ENCODE measurements at places on chromosomes 6 and 20.

GRCh38 chr6:13667655-13668054, 44.0 kb downstream of the RANBP9 start:
- DNase-seq = no peak

GRCh38 chr20:61049684-61050083, 202.4 kb upstream of the CDH4 start:
- DNase-seq = no peak

DNA sequence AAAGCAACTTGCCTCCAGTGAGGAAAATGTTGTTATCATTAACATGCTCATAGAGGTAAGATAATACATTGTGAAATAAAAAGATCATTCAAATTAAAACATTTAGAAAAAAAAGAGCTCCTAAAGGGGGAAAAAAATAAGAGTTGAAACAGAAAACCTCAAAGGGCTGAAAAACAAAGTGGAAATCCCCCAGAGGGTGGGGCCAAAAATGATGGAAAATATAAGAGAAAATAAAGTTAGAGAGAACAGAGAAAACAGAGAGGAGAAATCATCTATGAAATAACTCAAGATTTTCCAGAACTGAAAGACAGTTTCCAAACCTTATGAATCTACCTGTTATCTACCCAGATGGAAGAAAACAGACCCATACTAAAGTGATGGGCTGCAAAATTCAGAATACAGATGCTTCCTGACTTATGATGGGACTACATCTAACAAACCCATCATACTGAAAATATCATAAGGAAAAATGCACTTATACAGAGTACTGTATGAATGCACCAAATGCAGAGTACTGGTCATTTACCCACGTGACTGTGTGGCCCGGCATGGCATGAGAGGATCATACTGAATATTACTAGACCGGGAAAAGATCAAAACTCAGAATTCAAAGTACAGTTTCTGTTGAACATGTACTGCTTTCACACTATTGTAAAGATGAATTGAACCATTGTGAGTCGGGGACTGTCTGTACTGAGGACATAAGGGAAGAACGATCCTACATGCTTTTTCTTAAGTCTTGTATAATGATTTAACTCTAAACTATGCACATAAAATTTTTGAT, 4.0 kb downstream of the ZBTB24 start:
- DNase-seq = no peak

- no peak for DNase-seq
Measured at GRCh38 chr6:94045099-94045829, 625.9 kb upstream of the EPHA7 start.

GRCh38 chr6:92259171-92259570, 1160.2 kb downstream of the EPHA7 start:
- DNase-seq = no peak

GRCh38 chr20:39289831-39290230, 327.7 kb downstream of the DHX35 start:
- DNase-seq = no peak

DNA sequence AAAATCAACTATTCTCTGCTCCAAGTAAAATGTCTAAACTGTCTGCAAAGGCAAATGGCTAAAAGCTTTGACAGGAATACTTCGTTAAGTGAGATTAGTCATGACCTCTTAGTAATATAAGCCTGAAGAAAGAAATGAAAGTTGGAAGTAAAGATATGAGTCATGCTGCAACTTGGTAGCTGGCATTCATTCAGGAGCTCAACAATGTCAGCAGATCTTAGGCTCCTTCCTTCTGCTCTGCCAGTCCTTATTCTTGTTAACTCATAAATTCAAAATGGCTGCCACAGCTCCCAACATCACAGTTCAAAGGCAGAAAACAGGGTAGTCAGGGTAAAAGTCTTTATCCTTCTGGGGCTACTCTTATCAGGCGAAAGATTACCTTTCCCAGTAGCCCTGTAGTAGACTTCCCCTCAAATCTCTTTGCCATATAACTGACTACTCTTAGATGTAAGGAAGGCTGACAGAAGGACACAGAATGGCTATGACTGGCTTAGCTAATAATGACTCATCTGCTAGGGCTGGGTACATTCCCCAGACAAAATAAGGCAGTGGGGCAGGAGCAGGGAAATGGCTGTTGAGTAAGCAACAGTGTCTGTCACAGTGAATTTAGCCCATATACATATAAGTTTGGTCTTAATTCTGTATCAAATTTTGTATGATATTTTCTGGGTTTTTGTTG, 24.4 kb upstream of the C6orf62 start:
- DNase-seq = peak; percentile 85

DNA sequence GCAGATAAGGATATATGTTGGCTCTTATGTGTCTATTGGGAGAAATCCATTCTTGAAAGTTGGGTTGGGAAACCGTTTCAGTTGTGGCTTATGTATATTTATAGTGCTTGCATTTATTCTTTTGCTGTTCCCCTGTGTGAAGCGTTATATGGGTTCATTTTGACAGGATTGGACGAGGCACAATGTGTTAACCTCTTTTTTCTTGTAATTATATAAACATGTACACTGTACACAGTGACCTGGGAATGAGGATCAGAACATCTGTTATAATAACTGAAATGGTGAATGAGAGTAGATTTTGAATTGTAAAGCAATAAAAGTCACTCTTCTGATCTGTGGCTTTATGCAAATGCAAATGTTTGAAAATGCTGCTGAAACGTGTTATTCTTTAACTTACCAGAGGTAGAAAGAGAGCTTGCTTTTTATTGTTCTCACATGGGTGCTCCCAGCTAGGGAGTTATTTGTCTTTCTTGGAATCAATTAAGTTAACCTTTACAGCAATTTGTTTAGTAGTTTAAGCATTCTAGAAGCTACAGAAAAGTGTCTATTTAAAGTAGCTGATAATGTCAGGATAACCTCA, 213.7 kb downstream of the GRIK2 start:
- no peak for DNase-seq

DNA sequence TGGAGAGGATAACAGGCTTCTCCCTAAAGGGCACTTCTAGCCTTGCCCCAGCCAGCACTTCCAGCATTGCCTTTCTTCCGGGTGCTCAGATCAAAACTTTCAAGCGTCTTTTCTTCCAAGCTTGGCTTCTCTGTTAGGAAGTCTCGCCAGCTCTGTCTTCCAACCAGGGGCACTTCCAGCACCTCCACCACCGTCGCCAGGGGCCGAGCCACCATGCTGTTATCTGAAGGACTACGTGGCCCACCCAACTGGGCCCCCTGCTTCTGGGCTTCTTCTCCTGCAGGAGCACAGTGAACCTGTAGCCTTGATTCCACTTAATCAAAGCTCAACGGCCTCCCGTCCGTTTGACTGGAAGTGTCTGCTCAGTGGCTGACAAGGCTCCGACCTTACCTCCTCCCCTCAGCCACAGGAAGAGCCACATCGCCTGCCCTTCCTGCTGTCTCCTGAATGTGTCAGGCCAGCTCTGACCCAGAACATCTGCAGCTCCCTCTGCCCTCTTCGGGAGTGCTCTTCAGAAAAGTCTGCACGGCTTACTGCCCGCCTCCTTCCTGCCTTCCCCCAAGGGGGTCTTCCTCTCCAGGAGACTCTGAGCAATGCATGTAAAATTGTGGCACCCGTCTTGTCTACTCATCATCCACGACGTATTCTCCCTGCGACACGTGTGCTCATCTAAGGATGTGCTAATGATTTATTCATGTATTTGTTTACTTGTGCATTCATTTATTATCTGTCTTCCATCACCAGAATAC, 527.0 kb downstream of the CDH26 start:
- no peak for DNase-seq

GRCh38 chr6:5135788-5136376, 50.7 kb downstream of the PPP1R3G start:
- DNase-seq = peak; percentile 62

- DNase-seq = no peak
Measured at GRCh38 chr6:54624779-54625178, 221.8 kb upstream of the FAM83B start.

- no peak for DNase-seq
Measured at GRCh38 chr20:46071573-46071972, 18.2 kb downstream of the NCOA5 start.

GRCh38 chr6:140538926-140539325, 1164.5 kb upstream of the CITED2 start:
- DNase-seq = no peak

- no peak for DNase-seq
Measured at GRCh38 chr20:15045246-15045645, 707.8 kb upstream of the FLRT3 start.

DNA sequence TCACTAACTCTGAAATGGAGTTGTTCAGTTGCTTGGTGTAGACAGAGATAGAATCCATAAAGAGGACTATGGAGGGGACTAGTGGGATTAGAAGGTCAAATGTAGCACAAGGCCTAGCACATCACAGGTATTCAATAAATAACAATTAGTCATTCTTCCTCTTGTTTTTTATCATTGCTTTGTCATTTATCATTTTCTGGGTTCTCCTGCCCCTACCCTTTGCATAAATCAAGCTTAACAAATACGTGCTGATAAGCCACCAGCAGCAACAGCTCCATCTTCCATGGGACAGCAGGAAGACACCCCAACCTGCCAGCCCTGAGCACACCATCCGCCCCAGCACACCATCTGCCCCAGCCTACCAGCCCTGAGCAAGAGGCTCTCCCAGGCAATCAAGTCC, 23.1 kb downstream of the TRAM2 start:
- no peak for DNase-seq

DNA sequence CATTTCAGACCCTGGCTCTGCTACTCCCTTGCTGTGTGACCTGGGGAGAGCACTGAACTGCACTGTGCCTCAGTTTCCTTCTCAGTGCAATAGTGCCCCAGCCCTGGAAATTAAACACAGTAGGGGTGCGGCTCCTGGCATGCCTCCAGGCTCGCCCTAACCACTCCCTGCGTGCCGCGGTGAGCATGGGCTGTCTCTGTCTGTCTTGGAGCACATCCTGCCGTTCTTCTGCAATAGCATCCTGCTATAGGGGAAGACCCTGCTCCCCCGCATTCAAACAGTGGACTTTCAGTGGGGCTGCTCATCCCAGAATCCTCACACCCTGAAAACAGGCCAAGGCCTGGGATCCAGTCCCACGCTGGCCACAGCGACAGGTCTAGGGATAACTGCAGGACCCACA, 129.5 kb downstream of the FOXC1 start:
- no peak for DNase-seq

DNA sequence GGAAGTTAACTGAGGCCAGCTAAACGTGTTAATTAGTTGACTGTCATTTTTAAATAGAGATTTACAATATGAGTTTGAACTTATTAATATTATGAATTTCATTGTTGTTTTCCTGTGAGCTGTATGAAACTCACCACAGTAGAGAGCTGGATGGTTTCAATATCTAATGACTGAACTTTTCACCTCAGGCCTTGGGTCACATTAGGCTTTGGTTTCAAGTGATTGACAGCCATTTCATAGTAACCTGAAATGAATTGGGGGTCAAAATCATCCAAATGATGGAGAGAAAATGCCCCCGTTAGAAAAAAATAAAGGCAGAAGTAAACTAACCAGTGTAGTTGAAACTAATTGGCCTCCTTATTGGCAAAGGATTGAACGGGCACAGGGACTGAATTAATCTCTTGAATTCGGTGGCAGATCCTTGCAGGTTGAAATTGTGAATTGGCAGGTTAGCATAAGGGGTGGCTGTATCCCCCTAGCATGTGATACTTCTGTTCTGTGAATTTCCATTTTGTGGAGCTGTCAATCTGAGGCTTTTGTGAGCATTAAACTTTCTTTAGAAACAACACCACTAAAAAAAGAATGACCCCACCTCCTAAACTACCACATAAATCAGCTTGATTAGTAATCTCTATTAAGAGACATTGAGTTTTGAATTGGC, 155.1 kb upstream of the MMS22L start:
- no peak for DNase-seq

GRCh38 chr6:167541544-167541943, 216.7 kb downstream of the TTLL2 start:
- DNase-seq = no peak

GRCh38 chr20:44678990-44679611, 27.6 kb upstream of the ADA start:
- no peak for DNase-seq

DNA sequence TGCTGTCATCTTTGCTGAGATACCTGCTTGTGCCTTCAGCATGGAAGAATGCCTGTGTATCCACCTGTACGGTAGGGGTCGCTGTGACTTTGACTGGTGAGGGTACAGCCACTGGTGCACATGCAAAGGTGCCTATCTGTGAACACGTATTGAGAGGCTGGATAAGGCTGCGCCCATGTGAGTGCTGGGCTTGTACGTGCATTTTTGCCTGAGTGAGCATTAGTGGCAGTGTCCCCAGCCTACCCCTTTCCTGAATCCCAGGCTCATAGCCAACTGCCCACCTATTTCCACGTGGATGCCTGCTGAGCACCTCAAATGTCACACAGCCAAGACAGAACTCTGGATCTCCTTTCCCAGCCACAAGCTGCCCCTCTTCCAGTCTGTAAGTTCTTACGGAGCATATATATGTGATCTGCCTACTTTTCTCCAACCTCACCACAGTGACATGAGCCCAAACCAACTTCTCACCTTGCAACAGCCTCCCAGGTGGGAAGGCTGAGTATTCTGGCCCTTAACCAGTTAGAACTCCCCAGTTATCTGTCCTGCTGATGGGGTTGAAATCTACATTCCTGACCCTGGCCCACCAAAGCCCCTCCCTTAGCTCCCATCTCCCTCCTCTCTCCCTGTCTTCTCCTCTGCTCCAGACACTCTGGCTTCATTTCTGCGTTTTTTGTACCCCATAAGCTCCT, 1.1 kb upstream of the SLC2A10 start:
- DNase-seq = no peak

DNA sequence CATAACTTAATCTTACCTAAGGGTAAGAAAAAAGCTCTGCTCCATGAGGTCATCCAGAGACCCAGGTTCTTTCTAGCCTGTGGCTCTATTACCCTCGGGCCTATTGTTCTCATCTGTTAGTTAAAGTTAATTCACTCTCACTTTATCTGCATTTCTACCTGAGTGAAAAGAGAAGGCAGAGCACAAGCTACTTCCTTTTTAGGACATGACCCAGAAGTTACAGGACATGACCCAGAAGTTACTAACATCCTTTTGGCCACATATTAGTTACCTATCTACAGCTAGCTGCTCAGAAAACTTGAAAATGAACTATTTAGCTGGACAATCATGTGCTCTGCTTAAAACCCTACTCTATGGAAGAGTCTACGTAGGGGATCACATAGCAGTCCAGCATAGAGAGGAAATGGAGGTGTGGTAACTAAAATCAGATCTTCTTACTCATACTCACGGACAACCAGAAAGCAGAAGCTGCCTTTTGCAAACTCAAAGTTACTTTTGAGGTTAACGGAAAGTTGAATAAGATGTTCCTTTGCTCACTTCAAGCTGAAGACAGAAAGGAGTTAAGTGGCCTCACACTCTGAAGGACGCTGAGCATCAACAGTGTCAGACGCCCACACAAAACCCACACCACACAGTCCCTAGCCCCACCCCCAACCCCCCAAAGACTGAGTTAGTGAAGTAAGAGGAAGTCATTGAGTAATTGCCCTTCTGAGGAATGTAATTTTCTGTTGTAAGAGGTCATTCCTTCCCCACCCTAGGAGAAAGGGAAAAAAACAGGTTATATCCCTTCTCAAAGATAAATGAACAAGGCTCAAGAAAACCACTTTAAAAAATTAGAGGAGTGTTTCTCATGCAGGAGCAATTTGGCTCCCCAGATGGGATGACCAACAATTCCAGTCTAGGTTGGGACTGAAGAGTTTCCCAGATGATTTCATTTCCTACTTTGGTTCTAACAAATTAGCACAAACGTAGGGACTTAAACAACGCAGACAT, 45.9 kb upstream of the TAB2 start:
- peak; percentile 78 for DNase-seq
